ENCODE measurements at places on chromosomes 5 and 9.
A peak's percentile ranks its signal among the peaks of the same experiment; 100 is the strongest.

- DNase-seq = no peak
These were observed 261.8 kb upstream of the CLINT1 start for GRCh38 chr5:158120760-158121159.

DNA sequence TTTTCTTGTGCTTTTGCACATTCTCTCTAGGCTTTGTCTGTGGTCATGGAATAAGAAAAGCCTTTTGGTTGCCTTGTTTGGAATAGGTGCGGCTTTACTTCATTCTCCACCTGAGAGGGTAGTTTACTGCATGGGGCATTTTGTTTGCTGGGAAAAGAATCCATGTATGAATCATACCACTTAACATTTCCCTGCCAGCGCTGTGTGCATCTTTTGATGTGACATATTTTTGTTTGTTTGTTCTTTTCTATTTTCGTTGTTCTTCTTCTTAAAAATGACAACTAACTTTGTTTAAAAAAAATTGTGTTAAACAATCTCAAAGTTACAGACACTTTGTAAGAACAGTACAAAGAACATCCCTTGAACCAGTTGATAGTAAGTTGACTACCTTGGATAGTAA lies 113.2 kb downstream of the GCNT1 start:
- no peak for DNase-seq

- peak; percentile 15 for DNase-seq
These were observed 48.7 kb upstream of the PHYKPL start for GRCh38 chr5:178281331-178281730.

GRCh38 chr9:113185271-113185670 lies 34.5 kb downstream of the SLC31A2 start:
- DNase-seq = no peak

GRCh38 chr9:88791105-88791805 lies 200.0 kb upstream of the S1PR3 start:
- DNase-seq = no peak

GRCh38 chr9:86287013-86287412 lies 4.7 kb upstream of the ISCA1 start:
- no peak for DNase-seq

- DNase-seq = no peak
These were observed 299.1 kb downstream of the EPB41L4A start for GRCh38 chr5:112119969-112120368.

GRCh38 chr9:111037708-111038330 lies 451 bp downstream of the LPAR1 start:
- peak; percentile 66 for DNase-seq

GRCh38 chr5:425714-426113 lies 17.3 kb upstream of the EXOC3 start:
- no peak for DNase-seq

DNA sequence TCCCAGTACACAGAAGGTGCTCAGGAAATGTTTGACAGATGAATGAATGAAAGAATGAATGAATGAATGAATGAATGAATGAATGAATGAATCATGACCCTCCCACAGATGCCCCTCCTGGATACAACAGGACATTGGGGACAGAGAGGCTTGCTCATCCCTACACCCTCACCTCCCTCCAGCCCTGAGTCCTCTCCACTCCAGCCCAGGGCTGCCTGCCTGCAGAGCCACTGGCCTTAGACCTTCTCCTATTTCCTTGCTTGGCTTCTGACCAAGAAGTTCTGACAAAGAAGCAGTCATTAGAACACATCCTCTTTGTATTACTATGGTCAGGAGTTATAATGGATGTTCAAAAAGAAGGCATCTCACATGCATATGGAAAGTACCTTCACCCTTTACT lies 240.7 kb upstream of the DAPK1 start:
- no peak for DNase-seq

GRCh38 chr9:83459830-83460229 lies 78.4 kb downstream of the FRMD3 start:
- no peak for DNase-seq

DNA sequence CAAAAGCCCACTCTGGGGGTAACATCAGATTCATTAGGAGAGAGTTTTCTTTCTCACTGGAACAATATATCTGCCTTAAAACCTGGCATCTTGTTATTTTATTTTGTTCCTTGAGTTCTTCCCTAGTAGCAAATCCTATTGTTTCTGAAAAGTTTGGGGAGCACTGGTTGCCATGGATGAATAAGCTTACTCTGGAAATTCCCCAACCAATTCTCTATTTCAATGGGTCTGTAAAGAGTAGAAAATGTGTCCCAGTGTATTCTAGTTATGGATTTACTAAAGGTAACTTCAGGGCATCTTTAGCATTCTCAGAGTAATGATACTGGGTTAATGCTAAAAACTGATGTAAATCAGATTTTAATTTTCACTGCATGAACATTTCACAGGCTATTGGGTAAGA lies 94.2 kb upstream of the S1PR3 start:
- no peak for DNase-seq

Measured in femur (tissue), 1 donor.